ENCODE measurements at places on chromosomes 3 and 15.

GRCh38 chr15:64843991-64844390 is 2.3 kb downstream of the PLEKHO2 start:
- DNase-seq, result no peak

GRCh38 chr3:47825590-47825989 is 22.7 kb downstream of the DHX30 start:
- DNase-seq, result no peak

- DNase-seq, result no peak
Observed at GRCh38 chr3:189394599-189395121, 222.9 kb downstream of the TPRG1 start.

GRCh38 chr3:151912028-151912427 is 38.6 kb downstream of the SUCNR1 start:
- no peak for DNase-seq

DNA sequence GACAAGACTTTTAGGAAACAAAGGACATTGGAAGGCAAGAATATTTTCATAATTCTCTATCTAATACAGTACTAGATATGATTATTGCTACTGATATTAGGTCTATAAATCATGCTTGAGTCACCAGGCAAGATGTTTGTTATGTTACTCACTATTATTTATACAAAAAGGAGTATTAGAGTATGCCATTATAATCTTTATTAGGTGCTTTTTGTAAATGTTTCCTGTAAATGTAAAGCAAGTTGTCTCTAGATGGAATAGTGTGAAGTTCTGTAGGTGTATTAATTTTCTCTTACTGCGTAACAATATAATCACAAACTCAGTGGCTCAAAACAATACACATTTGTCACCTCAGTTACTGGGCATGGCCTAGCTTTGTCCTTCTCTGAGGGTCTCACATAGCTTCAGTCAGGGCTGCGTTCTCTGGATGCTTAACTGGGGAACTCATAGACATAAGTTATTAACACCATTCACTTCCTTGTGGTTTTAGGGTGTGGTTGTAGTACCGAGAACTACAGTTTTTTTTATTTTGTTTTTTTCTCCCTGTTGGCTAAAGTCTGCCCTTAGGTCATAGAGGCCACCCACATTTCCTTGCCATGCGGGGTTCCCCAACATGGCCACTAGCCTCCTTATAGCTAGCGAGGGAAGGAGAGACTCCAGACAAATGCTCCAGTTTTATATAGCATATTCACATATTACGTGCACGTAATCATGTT is 20.3 kb upstream of the MAP3K13 start:
- DNase-seq, result no peak

- no peak for DNase-seq
Observed at GRCh38 chr3:3509665-3510064, 289.6 kb upstream of the LRRN1 start.

DNA sequence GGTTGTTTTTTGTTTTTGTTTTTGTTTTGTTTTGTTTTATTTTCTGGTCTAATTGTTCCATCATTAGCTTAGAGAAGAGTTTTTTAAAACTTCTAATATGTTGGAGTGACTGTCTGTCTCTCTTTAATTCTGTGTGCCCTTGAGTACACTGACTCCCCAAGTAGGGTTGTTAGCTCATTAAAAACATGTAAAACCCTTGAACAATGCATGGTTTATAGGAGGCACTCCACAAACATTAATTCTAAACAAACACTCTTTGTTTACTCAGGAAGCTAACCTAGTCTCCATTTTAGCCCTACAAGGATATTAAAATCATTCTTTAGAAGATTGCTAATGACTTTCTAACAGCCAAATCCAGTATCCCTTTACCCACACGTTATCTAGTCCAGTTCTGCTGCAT is 100.5 kb downstream of the CGGBP1 start:
- no peak for DNase-seq

GRCh38 chr3:153138276-153139210 is 23.5 kb upstream of the RAP2B start:
- no peak for DNase-seq

DNA sequence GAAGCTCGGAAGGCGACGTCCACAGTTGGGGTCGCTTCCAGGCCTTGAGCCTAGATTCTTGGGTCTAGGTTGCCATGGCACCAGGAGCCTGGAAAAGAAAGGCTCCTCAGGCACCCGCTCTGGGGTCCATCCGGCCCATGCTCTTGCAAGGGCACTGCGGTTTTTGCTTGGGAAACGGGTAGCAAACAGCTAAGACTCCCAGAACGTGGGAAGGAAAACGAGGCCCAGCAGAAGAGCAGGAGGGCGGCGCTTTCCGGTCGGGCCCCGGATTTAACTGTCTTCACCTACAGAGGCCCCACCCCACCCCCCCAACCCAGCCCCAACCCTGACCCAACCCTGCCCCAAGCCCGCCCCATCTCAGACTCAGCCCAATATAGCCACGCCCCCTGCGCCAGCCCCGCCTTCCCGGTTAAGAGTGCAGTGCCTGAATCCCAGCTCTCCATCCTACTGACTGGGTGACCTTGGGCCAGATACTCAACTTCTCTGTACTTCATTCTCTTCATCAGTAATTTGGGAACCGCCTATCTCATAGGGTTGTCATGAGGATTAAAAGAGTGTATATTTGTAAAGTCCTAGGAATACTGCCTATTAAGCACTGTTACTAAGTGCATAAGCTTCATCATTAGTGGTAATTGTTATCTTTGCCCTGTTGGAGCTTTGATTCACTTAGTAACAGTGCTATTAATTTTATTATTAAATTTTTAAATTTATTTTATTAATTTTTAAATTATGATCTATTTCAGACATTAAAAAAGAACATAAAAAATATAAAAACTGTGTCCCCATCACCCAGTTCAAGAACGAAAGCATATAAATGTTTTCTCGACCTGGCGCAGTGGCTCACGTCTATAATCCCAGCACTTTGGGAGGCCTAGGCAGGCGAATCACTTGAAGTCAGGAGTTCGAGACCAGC is 28.4 kb upstream of the SMAD6 start:
- no peak for DNase-seq

DNA sequence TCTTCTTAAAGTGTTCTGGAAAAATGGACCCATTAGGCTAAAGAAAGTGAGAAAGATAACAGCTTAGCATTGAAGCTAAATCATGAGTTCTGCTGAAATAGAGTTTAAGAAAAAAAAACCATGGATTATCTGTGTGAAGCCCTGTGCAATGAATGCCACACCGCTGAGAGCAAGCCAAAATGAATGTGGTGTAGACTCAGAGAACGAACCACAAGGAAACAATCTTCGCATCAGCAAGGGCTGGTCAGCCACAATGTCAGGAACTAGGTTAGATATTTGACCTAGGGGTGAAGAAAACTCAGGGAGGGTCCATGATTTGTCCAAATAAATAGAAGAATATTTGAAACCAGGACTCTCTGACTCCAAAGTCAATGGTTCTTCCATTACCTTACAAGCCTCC is 91.4 kb upstream of the MEX3B start:
- DNase-seq, result no peak

DNA sequence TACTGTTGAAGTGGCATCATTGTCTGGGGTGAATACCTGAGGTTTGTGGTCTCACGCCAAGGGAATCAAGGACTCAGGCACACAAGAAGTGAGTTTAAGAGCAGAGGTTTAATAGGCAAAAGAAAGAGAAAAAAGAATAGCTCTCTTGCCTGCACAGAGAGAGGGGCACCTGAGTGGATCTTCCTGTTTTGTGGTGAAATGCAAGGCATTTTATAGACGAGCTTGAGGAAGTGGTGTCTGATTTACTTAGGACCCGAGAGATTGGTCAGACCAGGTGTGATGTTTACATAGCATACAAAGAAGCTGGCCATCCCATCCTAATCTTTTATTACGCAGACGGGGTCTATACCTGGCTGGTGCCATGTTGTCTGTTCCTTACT is 13.2 kb downstream of the CCR5 start:
- DNase-seq, result no peak

DNA sequence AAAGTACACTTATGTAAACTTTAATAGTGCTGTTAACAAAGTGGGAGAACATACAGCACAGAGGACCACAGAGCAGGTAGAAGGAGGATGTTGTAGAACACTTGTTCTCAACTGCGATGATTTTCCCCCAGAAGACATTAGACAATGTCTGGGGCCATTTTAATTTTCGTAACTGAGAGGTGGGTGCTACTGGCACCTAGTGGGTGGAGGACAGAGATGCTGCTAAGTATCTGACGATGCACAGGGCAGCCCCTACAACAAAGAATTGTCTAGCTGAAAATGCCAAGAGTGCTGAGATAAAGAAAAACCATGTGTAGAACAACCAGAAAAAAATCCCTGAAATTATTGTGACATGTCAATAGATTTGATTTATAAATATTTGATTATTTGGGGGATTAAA is 5.0 kb upstream of the KBTBD8 start:
- DNase-seq, result no peak

DNA sequence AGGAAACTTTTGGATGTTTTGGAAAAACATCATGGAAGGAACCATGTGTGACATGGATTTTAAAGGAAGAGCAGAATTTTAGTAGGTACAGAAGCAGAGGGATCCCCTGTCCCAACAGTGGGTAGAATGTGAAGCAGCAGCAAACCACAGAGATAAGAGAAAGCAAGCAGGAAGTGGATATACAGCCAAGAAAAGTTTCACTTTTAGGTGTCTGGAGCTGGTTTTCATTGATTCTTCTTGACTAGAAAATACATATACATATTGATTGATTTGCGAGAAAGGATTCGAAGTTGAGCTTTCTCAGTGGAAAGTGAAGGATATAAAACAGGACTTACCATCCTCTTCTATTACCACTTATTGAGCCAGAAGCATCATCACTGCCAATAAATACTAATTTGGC is 133.5 kb downstream of the KCNMB2 start:
- no peak for DNase-seq

- DNase-seq, result no peak
Observed at GRCh38 chr15:41340189-41340695, 7.6 kb downstream of the NUSAP1 start.

GRCh38 chr15:57950381-57950946 is 115.0 kb downstream of the ALDH1A2 start:
- DNase-seq, result no peak

GRCh38 chr3:106130384-106131198 is 261.8 kb upstream of the CBLB start:
- DNase-seq, result no peak

DNA sequence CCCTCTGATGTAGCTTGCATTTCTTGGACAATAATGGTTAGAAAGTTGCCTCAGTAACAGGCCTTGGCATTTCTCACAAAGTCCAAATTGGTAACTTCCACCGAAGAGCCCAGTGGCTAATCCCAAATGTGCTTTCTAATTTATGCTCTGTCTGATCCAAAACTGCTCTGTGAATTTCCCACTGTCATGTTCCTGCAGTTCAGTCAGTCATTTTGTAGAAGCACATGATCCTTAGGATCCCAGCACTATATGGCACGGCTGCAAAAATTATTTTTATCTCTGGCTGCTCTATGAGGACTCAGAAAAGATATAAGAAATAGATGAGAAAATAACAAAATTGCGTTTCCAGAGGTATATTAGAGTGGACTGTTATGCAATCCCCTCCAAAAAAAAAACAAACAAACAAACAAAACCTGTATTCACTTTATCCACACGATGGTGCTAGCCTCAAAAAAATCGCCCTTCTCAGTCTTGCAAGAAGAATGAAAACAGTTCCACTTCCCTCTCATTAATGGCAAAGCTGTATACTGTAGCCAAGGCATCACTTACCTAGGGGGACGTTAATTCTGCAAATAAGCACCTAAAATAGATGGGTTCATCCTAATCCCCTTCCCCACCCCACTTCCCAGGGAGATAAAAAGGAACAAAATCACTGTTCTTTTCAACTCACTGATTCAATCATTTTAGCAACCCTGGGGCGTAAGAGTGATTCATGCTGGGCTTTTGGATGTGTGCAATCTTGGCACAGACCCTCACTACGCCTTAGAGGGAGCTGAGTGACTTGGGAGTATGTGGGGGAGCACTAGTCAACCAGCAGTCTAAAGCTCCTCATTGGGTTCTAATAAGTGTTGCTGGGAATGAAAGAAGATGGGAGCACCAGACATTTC is 61.3 kb downstream of the TMCO5A start:
- no peak for DNase-seq

- DNase-seq, result no peak
Observed at GRCh38 chr3:32459450-32459849, 43.2 kb downstream of the CMTM6 start.

DNA sequence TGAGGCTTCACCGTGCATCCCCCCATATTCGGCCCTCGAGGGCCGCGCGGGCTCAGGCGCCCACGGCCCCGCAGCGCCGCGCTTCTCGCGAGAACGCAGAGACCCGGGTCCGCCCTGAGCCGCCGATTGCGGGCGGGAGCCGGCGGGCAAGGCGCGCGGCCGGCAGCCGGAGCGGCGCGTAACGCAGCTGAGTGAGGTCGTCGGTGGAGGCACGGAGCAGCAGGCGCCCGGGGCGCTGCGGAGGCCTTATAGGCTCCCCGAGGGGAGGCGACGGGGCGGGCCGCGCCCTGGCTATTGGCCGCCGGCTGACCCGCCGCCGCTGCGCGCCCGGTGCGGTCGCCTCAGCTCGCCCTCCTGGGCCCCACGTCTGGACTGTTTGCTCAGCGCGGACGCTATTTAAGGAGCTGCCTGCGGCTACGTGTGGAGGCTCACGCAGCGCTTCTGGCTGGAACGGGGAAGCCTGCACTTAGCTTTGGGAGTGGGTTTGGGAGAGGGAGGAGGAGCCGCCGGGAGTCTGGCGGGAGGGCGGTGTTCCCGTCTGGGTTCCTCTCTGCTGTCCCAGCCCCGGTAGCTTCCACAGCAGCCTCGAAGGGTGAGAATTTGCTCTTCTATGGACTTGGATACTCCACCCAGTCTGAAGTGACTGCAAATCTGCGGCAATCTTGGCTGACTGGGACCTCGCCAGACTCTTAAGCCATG is at the start of gene PLOD2:
PLOD2 (minus strand) TSS at position 221 of the 699 bp plus-strand sequence; CDS start at position 26, 195 bp downstream.
- DNase-seq, result peak; percentile 39

DNA sequence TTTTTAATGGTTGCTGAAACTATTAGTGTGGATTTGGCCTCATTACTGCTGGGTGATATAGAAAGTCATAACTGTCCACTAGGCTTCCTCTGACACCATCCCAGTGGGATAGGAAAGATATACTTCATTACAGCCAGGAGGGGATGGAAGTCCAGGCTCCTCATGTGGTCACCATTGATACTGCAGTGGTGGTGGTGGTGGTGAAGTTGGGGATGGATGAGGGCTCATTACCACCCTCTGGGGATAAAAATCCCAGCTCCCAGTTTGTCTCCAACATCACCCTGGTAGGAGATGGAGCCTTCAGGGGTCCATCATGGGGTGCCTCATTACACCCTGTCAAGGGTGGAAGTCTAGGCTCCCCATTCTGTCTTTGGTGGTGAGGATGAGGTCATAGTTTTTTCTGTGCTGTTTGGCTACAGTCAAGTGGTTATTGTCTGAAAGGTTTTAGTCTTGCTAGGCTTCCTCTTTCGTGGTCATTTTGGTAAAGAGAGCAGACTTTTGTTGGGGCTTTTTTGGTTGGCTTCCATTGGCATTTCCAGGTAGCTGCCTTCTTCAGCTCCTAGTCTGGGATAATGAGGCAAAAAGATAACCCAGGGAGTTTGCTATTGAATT is 30.1 kb upstream of the FILIP1L start:
- no peak for DNase-seq
